Left colon (tissue), 2 donors: ENCODE measurements at places on chromosomes 1 and 21. TPM values are rescaled to one million over a fixed set of nuclear protein-coding genes. Genes with fewer than 3 reads are reported as not detected.

GRCh38 chr1:220432408-220432807, 95.5 kb upstream of the MARK1 start:
- no peak for DNase-seq

DNA sequence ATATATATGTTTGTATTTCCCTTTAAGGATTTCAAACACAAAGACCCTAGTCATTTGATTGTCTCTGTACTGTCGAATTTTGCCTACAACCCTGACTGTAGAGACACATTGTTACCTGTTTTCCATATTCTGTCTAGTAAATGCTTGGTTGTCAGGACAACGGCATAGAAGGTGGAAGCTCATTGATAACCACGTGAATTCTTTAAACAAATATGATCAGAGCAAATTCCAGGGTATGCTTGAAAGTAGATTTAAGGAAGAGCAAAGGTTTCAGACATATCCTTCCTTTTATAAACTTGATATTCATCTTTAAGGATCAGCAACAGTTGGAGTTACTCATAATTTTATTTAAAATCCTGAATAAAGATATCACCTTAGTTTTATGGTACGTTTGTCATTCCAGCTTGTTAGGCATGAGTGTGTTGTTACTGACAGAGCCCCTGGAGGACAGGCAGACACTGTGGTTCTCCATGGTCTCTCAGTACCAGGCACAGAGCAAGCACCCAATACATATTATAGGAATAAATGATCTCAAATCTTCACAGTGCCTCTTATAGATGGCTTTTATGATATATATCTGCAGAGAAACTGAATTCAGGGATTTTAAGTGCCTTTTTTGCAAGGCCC, 203.2 kb downstream of the FGGY start:
- no peak for DNase-seq

DNA sequence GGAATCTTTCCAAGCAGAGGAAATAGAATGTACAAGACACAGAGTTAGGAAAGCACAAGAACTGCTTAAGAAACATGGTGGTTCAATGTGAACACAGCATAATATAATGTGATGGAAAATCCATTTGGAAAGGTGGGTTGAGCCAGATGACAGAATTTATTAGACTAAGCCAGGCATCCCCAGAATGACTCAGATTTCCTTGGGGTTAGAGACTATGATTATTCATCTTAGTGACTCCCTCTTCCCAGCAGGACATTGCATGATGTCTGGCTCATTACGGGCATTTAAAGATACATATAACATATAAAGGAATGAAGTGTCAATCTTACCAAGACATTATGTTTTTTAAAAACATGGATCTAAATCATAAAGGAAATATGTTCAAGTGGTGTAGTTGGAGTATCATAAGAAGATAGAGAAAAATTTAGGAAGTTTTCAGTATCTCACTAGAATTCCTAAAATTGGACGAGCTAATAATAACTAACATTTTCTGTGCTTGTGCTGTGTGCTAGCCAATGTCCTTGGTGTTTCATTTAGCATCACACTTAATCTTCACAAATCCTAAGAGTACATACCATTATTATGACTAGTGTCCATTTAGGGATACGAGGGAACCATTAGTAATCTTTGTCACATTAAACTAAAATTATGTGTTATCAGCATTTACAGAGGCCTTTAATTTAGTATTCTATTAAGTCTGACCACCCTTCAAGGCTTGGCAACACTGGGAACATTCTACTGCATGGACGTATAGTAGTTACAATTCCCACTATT, 41.0 kb upstream of the ST6GALNAC5 start:
- DNase-seq = no peak

DNA sequence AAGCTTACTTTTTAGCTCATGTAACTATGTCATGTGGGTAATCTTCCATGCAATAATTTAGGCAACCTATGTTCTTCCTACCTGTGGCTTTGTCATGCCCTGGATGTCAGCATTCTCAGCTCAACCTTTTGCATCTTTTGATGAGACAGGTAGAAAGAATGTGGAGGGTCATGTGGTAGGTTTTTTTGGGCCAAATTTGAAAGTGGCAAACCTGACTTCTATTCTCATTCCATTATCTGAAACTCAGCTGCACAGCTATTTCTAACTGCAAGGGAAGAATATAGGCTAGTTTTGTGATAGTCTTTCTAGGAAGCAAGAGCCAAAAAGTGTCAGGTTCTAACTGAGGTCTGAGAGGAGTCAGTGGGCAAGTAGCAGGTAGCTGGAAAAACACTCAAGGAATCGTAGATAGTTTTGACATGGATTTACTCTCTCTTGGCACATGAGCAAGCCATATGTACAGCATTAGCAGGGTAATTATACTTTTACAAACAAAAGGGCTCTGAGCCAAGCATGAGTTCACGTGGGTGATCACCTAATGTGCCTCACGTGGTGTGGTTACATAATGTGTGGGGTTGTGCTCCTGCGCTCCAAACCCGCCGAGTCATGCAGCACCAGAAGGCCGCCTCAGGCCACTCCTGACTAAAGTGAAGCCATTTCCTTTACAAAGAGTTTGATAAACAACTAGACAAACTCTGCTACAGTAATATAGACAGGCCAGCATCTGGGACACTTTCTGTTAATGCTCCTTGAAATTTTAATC, 1013.8 kb downstream of the PLA2G4A start:
- no peak for DNase-seq

GRCh38 chr1:11052839-11053757, 6.1 kb upstream of the MASP2 start:
- no peak for DNase-seq

DNA sequence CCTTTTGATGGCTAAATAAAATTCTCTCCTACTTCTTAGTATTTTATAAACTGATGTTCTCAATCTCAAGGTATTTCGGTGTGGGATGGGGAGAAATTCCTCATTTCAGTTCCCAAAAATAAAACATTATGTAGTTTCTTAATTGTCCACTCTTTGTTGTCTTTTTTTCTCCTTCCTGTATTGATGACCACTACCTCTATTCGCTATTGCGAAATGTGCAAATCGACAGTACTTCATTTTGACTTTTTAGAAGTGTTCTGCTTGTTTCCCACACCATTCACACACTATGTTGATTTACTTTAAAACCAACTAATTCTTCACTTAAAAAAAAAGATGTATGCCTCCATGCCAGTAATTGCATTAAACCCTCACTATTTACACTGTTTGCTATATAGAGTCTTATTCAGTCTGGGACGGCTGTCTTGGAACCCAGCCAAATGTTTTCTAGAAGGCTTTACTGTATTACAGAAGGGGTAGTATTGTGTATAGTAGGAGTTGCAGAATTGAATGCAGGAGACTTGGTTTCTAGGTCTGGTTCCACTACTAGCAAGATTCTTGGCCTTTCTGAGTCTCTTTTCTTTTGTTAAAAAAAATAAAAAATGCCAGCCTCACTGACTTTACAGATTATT, 5.6 kb downstream of the RNF2 start:
- no peak for DNase-seq

The COL6A1 gene
- 32.2 TPM for total RNA-seq

The WNT3A gene
- 0.14 TPM for total RNA-seq

The TPRG1L gene
- 88.5 TPM for total RNA-seq

The CRYBG2 gene
- 21.5 TPM for total RNA-seq

The SYCP1 gene
- total RNA-seq = not detected

The ATPAF1 gene
- 53.0 TPM for total RNA-seq

The ARMH1 gene
- total RNA-seq = 1.1 TPM

The CD84 gene
- total RNA-seq = 2.1 TPM

The P3H1 gene
- total RNA-seq = 7.0 TPM
